Omental fat pad (tissue), 4 donors: ENCODE measurements at places on chromosomes 1 and 21.

GRCh38 chr1:203046984-203047630, 20.8 kb downstream of the PPFIA4 start:
- DNase-seq, result no peak

GRCh38 chr1:209673631-209674417, 1.4 kb upstream of the G0S2 start:
- no peak for DNase-seq

- DNase-seq, result no peak
These were observed 13.0 kb upstream of the C1orf174 start for GRCh38 chr1:3912809-3913685.

DNA sequence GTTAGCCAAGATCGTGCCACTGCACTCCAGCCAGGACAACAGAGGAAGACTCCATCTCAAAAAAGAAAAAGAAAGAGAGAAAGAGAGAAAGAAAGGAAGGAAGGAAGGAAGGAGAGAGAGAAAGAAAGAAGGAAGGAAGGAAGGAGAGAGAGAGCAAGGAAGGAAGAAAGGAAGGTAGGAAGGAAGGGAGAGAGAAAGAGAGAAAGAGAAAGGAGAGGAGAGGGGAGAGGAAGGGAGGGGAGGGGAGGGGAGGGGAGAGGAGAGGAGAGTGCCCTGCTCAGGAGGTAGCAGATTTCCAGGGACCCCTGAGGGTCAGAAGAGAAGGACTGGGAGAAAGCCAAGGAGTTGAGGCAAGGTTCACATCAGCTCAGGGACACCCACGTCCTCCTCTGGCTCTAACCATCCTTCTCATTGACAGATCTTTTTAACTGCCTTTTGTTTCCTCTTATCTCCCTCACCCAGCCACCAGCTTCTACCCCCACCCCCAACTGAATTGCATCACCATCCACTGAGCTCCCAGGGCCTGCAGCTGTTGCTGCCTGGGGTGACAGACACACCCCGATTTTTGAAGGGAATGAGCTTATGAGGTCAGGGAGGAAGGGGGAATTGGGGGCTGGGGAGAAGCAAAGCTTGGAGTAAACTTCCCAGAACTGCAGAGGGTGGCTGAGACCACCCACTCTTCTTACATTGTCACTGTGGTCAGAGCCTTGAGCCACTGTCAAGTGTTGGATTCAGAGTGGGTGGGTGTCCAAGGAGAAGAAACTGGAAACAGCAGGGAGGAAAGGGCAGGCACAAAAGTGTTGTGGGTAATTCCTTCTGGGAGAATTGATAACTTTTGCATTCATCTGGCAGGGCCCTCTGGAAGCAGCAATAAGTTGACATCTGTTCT, 91.6 kb downstream of the GLUL start:
- no peak for DNase-seq
